Ecto neural progenitor cell (in vitro differentiated cells): ENCODE measurements at places on chromosomes 16 and 17.

DNA sequence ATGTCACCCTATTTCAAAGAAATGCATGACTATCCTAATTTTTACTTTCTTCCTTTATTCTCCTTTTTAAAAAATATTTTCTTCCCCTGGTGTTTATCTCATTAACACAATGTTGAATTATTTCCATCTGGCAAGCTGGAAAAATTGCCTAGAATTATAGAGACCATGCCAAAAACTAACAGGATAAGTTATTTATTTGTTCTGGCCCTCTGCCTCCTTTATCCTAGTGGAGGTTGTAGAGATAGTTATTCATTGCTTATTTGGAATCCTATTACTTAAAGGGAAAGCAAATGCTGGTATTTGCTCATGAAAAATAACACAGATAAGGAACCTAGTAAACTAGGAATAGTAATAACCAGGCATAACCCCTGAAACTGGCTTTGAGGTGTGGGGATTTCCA, 684.9 kb upstream of the KIF2B start:
- no peak for DNase-seq

- DNase-seq, result no peak
These were observed 55.0 kb upstream of the CBFA2T3 start for GRCh38 chr16:89031715-89032659.

- DNase-seq, result no peak
These were observed 412.0 kb upstream of the MAF start for GRCh38 chr16:80012586-80012985.

DNA sequence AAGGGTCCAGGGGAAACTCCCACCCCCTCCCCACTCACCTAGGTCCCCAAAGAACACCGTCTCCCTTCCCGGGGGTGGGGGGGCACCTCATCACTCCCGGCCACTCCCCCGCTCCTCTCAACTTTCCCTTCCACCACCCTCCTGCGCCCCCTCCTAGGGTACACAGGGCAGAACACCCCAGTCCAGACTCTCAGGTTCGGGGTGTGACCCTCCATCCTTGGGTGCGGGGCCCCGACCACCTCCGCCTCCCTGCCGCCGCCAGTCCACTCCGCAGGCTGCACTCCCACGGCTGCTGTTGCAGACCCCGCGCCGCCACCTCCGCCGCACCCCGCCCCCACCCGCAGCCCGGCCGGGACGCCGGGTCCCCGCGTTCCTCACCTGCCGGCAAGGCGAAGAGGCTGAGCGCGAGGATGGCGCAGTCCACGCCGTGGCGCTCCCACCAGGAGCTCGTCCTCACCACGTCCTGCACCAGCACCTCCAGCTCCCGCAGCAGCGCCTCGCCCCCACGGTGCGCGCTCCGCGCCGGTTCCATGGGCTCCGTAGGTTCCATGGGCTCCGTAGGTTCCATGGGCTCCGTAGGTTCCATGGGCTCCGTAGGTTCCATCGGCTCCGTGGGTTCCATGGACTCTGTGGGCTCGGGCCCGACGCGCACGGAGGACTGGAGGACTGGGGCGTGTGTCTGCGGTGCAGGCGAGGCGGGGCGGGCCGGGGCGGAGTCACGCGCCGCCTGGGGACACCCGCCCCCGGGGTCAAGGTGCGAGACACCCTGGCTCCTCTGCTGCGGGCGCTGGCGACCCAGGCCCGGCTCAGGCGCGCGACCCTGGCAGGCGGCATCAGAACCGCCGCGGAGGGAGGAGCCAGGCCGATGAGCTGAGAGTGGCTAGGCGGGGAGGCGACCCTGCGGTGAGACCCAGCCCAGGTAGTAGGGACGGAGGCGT, at the start of gene FADS6:
Gene FADS6 (minus strand): TSS at position 660 of the 938 bp plus-strand sequence. CDS start 38 bp downstream, at position 622.
- DNase-seq, result no peak

- no peak for DNase-seq
These were observed 1156.7 kb upstream of the CDH8 start for GRCh38 chr16:63192980-63193379.

- DNase-seq, result no peak
These were observed 7.2 kb upstream of the EIF4A3 start for GRCh38 chr17:80154166-80154565.

GRCh38 chr17:41894791-41895331, 23.9 kb downstream of the ACLY start:
- DNase-seq, result no peak

DNA sequence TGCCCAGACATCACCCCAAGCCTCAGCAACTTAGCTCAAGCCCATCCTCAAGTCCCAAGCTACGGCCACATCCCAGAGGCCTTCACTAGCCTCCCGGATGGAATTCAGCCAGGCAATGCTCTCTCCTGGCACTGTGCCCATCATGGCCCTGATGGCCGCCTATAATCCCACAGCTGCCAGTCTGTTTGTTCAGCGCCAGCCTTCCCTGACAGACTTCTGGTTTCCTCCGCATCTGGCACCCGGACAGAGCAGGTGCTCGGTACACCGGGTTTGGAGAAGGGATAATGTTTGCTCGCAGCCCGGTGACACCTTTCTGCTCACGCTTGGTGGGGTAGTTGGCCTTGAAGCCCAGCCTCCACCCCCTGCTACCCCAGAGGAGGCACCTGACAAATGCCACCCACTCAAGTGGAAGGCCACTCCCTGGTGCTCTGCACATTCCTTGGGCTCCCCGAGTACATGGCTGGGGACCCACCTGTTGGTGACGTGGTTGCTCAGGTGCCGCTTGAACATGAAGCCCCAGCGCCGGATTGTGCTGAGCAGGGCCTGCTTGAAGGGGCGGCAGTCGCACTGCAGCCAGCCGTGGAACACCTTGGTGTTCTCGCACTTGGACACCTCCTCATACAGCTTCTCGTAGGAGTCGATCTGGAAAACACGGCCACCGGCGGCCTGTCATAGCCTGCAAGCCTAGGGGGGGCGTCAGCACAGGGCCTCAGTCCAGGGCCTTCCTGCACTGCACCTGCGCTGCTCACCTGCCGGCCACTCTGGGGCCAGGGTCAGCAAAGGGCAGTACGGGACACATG, 47.1 kb downstream of the DNAH17 start:
- no peak for DNase-seq

- no peak for DNase-seq
These were observed 26.3 kb downstream of the TXNDC11 start for GRCh38 chr16:11716336-11716735.

DNA sequence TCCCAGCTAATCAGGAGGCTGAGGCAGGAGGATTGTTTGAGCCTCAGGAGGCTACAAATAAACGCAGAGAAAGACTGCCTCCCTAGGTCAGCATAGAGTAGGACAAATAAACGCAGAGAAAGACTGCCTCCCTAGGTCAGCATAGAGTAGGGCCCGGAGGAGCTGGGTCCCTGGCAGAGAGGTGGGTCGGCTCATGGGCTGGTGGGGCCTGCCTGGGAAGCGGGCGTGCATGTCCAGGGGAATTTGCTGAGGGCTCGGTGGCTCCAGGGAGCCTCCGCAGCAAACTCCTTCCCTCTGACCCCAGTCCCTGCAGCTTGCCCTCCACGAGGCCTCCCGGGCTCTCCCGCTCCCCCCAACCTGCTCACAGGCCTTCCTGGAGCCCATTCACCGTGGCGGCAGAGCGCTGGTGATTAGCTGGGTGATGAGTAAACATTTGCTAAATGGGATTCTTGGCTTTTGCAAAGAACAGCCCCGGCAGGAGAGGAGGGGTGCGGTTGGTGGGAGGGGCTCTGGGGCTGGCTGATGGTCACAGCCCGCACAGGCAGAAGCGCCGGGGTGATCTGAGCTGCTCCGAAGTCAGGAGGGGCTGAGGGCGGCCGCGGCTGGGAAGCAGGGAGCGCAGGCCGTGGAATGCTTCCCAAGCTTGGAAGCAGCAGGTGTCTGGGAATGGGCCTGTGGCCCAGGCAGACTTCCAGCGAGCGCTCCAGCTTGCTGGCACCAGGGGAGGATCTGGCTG, 93.1 kb downstream of the RTN4RL1 start:
- peak; percentile 90 for DNase-seq

- DNase-seq, result no peak
These were observed 22.6 kb upstream of the ITGB4 start for GRCh38 chr17:75698659-75699058.

- no peak for DNase-seq
These were observed 280.8 kb downstream of the CDH11 start for GRCh38 chr16:64841071-64841470.

GRCh38 chr16:85286951-85287814, 174.9 kb upstream of the CIBAR2 start:
- DNase-seq, result no peak

GRCh38 chr16:70662991-70663523, 16.7 kb downstream of the IL34 start:
- DNase-seq, result no peak

DNA sequence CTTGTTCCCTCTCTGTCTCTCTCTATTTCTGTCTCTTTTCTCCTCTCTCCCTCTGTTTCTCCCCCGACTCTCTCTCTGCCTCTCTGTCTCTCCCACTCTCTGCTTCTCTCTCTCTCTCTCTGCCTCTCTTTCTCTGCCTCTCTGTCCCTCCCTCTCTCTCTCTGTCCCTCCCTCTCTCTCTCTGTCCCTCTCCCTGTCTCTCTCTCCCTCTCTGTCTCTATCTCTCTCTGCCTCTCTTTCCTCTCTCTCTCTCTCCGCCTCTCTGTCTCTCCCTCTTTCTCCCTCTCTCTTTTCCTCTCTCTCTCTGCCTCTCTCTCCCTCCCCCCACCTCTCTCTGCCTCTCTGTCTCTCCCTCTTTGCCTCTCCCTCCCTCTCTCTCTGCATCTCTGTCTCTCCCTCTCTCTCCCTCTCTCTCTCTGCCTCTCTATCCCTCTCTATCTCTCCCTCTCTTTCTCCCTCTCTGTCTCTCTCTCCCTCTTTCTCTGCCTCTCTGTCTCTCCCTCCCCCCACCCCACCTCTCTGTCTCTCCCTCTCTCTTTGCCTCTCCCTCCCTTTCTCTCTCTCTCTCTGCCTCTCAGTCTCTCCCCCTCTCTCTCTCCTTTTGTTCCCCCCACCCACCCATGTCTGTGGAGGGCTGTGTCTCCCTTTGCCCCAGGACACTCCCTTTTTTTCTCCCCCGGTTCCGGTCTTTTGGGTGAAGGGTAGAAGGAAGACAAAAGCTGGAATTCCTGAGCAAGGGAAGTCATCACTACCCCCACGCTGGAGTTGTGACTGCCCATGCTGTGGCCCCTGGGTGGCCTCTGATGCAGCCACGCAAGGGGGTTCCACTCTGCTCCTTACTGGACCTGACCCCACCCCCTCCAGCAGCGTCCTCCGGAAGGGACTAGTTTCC, 27.1 kb upstream of the MGAT5B start:
- DNase-seq, result no peak

- no peak for DNase-seq
These were observed 47.1 kb downstream of the BCL7C start for GRCh38 chr16:30846649-30847402.

DNA sequence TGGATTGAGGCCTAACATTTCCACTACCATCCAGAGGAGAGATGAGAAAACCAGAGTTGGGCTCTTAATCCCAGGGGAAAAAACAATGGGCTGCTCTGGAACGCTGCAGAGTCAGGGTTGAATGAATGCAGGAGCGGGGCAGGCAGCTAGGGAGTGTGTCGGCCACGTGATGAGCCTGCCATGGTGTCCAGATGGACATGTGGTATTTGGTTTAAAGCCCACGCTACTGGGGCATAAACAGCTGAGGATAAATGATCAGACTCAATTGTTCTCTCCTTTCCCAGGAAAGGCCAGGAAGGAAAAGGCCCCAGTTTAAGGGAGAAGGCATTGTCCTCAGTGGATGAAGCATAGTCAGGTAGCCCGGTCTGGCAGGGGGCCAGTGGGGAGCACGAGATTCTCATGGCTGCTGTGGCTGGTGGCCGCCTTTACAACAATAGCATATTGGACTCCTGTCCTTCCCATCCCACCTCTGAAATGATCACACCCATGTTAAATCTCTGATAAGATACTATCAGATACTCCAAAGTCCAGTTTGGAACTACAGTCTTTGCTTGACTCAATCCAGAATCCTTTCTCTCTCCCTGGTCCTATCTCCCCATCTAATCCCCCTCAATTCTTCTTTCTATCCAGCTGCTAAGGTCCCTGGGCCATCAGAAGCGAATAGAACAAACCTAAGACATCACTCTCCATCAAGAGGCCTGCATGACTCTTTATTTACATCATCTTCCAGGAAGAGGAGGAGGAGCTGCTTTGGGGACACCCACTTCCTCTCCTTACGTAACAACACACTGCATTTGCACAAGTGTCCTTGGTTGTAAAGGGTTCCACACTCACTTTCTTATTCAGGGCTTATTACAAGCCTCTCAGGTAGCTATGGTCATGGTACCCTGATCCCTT, 20.4 kb downstream of the CA4 start:
- DNase-seq, result no peak

GRCh38 chr17:21425736-21426135, 49.6 kb downstream of the KCNJ12 start:
- peak; percentile 35 for DNase-seq

GRCh38 chr16:60404401-60404800, 1631.8 kb downstream of the CDH8 start:
- no peak for DNase-seq

GRCh38 chr16:57534881-57535658, 1.3 kb downstream of the CCDC102A start:
- DNase-seq, result peak; percentile 47

DNA sequence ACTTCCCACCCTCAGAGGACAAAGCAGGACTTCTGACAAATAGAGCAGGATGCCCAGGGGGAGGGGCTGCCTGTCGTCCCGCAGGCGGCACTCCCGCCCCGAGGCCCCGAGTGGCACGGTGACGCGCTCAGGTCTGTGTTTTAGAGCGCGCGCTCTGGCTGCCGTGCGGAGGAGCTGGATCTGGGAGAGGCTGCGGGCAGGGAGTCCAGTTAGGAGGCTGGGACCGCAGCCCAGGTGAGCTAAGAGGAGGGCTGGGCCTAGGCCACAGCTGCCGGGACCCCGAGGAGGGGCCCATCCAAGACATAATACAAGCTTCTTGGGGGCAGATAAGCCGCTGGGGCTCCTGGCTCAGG, 6.4 kb downstream of the DOC2A start:
- DNase-seq, result no peak

DNA sequence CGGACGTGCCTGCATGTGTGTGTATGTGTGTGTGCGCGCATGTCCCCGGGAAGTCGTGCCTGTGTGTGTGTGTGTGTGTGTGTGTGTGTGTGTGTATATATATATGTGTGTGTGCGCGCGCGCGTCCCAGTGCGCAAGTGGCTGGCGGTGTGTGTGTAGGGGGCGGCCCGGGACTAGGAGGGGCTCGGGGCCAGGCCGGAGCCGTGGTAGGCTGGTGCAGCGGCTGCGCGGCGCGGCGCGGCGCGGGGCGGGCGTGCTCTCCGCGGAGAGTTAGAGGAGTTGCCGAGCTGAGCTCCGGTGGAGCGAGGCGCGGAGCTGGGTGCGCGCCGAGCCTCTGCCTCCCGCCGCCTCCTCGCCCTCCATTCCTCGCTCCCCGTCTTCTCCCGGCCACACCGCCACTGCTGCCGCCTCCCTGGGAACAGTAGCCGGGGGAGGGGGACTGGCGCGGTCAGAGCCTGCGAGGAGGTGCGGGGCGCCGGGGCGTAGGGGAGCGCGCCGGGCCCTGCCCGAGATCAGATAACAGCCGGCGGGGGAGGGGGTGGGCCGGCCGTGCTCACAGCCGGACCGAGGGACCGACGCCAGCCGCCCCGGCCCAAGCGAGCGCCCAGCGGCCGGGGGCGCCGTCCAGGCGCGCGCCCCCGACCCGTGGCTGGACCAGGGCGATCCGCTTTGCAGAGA, at the start of gene KCNJ12:
Gene KCNJ12 (plus strand): TSS at position 277 of the 678 bp plus-strand sequence. CDS start 38,986 bp downstream, outside the sequence.
- peak; percentile 80 for DNase-seq

GRCh38 chr17:82619211-82619610, 29.0 kb downstream of the WDR45B start:
- no peak for DNase-seq
